NB4 (cell line): ENCODE measurements at places on chromosomes 3 and 15.

DNA sequence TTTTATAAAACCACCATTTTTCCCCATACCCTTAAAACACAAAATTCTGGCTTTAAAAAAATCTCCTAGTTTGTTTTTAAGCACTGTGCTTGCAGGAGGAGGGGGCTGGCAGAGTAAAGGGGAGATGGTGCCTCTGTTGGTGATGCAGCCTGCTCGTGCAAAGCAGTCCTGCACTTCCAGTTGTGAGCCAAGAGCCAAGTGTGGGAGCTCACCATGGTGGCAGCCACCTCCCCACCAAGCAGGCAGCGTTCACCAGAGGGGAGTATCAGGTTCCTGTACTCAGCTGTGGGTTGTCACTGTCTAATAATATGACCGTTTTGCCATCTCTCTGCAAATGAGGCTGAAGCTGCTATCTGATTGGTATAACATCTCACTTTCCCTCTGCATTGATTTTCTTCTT lies 164.8 kb downstream of the SYNPR start:
- no peak for DNase-seq

GRCh38 chr15:96187341-96188305 lies 142.9 kb upstream of the NR2F2 start:
- no peak for DNase-seq

DNA sequence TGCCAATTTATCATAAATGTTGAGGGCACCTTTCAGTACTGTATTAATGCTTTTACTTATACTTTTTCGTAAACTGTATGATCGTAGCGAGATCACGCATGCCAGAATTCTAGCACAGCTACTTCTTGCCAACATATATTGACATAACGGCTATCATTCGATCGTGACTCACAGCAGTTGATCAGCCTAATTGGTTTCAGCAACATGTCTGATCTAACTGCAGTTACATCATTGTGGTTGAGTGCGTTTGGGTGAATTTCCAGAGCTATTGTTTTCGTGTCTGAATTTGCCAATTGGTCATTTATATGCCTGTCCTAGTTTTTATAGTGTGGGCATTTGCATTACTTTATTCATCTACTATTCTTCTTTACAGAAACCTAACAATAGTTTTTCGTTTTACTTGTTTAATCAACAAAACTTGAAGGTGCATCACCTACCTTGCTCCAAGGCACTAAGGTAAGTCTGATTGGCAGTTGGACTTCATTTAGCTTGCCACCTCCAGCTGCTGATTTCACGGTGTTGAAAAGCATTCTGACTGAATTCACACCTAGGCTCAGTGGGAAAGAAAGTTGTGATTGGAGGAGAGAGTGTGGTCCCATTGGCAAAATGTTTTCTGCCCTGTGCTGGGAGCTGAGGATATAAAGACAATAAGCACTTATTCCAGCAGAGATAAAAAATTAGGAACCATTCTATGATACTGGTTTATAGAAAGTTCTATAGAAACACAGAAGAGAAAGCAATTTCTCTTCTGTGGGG lies 120.9 kb upstream of the RGMA start:
- DNase-seq = no peak

DNA sequence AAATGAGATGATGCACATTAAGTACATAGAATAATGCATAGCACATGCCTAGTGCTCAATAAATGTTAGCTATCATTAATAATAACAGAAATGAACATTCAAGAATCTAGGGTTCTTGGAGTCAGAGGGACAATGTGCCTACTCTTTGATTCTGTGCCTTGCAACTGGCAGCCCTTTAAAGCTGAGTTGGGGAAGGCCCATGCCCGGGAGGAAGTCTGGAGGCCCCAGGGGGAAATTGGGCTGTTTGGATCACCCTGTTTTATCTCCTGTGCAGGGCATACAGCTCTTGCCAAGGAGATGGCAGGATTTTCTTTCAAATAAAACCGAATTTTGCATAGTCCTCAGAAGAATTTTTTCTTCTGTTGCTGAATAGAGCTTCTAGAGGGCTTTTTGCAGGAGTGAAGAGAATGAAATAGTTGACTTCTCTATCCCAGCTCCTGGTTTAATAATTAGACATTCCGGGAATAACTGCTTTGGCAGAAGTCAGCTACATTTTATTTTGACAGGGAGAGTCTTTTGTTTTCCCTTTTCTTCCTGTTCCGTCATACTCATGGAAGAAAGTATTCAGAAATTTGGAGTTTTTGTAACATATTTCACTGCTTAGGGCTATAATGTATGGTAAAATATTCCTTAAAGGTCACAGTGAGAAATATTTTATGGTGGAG lies 18.0 kb upstream of the KCNAB1 start:
- DNase-seq = no peak

GRCh38 chr3:62940771-62941563 lies 65.8 kb upstream of the CADPS start:
- no peak for DNase-seq
